ENCODE measurements at places on chromosomes 6 and 20. TPM values are rescaled to one million over a fixed set of nuclear protein-coding genes. Genes with fewer than 3 reads are reported as not detected.

DNA sequence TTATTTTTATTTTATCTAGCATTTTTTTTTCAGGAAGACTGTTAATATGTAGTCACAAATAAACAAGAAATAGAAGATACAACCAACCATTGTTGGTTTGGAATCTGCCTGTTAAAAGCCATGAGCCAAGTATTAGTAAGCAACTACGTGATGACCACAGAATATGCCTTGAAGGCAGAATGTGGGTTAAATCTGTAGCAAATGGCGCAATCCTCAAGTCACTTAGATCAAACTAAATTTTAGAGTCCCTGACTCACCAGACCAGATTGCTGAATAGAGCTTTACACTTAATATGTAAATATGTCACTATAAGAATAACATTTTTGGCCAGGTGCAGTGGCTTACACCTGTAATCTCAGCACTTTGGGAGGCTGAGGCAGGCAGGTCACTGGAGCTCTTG lies 800.1 kb upstream of the CITED2 start:
- DNase-seq: no peak
- no peaks in the 10 kb centered on the region for H3K36me3 ChIP-seq
- H3K27ac ChIP-seq: no peak overlapping the region
- H3K4me3 ChIP-seq: no peak overlapping the region
- H3K4me1 ChIP-seq: no peaks in the 10 kb centered on the region

- H3K4me3 ChIP-seq: no peak overlapping the region
- H3K27me3 ChIP-seq: no peaks in the 10 kb centered on the region
- DNase-seq: no peak
- H3K36me3 ChIP-seq: no peaks in the 10 kb centered on the region
- H3K27ac ChIP-seq: no peak overlapping the region
These were observed 15.1 kb upstream of the RBPJL start for GRCh38 chr20:45291526-45291925.

- H3K36me3 ChIP-seq: peaks cover 71% of the 10 kb centered on the region
- no peak overlapping the region for H3K4me3 ChIP-seq
- H3K4me1 ChIP-seq: peaks cover 11% of the 10 kb centered on the region
These were observed 85.7 kb downstream of the TAF4 start for GRCh38 chr20:61979701-61980635.

Gene SRC
- 15.6 TPM for total RNA-seq

GRCh38 chr6:15842727-15843117 lies 179.9 kb upstream of the DTNBP1 start:
- H3K4me1 ChIP-seq: peaks cover 8% of the 10 kb centered on the region
- H3K27me3 ChIP-seq: no peaks in the 10 kb centered on the region
- no peak overlapping the region for H3K4me3 ChIP-seq
- H3K27ac ChIP-seq: no peak overlapping the region
